Stimulated activated naive CD4-positive, alpha-beta T cell treated with Interleukin-2 at 50 U/mL for 16 hours (primary cell): ENCODE measurements at places on chromosomes 4 and X.

DNA sequence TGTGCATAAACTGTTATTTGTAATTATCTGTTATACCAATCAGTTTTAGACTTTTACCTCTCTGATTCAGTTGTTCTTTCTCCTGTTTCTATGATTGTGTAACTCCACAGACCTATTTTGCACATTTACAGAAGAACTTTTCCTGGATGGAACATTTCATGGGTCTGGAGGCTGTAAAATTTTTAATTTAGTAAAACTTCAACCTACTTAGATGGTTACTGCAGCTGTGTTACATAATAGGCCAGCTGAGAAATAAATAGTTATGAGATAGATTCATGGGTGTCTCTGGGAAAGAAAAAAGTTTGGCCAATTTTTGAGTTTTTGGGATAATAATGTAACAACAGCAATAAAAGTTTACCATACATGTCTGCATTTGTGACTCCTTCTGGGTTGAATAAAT lies 253.5 kb downstream of the ARHGAP24 start:
- DNase-seq: no peak

GRCh38 chr4:46445710-46446314 lies 55.9 kb upstream of the GABRA2 start:
- no peak for DNase-seq

GRCh38 chrX:133698298-133698697 lies 283.0 kb upstream of the GPC4 start:
- no peak for DNase-seq

DNA sequence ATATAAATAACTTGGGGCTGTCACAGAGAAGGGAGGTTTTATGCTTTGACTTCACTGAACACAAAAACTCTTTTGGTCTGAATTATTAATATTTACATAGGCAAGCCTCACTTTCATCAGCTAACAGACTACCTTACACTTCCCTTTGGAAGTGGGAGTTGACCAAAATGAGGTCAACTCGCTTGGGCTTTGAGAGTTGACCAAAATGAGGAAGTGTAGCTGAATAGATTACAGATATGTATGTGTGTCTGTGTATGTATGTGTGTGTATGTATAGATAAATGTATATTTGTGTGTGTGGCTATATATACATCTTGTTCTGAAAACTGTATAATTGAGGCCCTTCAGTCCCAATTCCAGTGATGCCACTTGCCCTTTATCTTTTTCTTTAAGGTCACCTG lies 113.3 kb upstream of the IL13RA1 start:
- no peak for DNase-seq

- DNase-seq: no peak
Measured at GRCh38 chrX:13791559-13791958, 25.3 kb downstream of the GPM6B start.
